Stimulated activated CD4-positive, alpha-beta T cell treated with anti-CD3 and anti-CD28 coated beads, Interleukin-2, amount 100 ng/mL, for 24 hours (primary cell): ENCODE measurements at places on chromosomes 2 and 18.

DNA sequence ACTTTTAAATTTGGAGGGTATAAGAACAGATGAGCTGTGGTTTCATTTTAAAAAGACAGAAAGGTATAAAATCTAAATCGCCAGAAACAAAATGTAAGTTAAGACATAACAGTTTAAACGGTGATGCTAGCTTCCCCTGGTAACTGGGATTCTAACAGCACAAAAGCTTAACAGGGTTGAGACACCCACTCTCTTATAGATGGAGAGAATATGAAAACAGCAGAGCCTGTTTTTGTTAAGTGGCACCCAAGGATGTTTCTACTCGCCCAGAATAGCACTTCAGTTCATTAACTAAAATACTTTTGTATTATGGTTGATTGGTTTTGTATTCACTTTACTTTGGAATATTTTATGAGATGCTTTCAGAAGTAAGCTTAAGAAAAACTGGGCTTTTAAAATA, 151.9 kb upstream of the RND3 start:
- no peak for DNase-seq

GRCh38 chr2:239609162-239609561, 208.3 kb upstream of the HDAC4 start:
- DNase-seq, result no peak

- DNase-seq, result no peak
These were observed 31.0 kb upstream of the EPB41L3 start for GRCh38 chr18:5574843-5575242.

DNA sequence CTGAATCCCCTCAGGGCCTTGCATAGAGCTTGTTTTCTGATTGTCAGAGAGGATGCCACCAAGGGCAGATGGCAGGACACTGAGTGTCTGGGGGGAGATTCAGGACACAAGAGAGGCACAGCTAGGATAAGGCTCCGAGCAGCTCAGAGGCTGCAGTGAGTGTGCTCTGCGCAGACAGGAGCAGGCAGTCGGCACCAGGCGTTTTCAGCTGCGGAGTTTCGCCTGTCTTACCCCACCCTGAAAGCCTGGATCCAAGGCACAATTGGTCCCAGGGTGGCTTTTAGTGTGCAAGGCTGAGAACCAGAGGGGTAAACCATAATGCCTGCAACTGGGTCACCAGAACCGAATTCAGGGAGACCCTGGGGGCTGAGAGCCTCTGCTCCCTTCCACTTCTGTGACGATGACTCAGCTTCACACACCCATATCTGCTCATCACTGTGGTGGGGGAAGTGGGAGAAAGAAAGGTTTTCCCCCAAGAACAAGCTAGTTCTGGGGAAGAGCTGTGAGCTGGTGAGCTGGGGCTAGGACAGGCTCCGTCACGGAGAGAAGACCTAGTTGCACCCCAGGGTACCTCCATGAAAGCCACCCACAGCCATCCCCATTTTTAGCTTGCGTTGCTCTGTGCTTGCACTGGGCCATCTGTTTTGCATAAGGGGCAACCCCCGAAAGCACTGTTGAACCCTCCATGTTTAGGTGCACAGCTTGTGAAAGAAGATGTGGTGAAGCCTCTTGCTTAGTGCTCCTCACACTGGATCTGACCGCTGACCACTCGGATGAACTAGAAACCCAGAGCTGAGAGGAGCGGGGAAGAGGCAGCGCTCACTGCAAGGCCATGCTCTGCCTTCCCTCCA, 173.7 kb downstream of the CELF4 start:
- no peak for DNase-seq

DNA sequence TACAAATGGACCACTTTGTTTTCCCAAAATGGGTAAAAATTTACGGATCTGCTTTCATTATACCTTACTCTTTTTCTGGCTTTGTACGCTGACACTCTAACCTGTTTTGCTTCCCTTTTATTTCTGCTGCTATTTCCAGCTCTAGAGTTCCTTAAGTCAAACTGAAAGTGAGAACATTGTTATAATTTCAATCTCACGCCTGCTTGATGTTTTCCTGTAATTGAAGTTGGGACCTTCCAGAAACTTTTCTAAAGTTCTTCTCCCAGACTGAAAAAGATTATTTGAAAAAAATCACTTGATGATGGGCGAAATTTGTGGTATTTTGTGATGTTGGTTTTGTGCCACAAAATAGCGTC, 1.8 kb downstream of the GLS start:
- no peak for DNase-seq

GRCh38 chr2:27796791-27797765, 25.6 kb downstream of the MRPL33 start:
- no peak for DNase-seq
